ENCODE measurements at places on chromosomes 4 and X. TPM values are rescaled to one million over a fixed set of nuclear protein-coding genes. Genes with fewer than 3 reads are reported as not detected.

- no peak for DNase-seq
Observed at GRCh38 chr4:15244354-15244753, 183.5 kb upstream of the C1QTNF7 start.

- no peak for DNase-seq
Observed at GRCh38 chrX:110509755-110510532, 151.3 kb downstream of the RTL9 start.

DNA sequence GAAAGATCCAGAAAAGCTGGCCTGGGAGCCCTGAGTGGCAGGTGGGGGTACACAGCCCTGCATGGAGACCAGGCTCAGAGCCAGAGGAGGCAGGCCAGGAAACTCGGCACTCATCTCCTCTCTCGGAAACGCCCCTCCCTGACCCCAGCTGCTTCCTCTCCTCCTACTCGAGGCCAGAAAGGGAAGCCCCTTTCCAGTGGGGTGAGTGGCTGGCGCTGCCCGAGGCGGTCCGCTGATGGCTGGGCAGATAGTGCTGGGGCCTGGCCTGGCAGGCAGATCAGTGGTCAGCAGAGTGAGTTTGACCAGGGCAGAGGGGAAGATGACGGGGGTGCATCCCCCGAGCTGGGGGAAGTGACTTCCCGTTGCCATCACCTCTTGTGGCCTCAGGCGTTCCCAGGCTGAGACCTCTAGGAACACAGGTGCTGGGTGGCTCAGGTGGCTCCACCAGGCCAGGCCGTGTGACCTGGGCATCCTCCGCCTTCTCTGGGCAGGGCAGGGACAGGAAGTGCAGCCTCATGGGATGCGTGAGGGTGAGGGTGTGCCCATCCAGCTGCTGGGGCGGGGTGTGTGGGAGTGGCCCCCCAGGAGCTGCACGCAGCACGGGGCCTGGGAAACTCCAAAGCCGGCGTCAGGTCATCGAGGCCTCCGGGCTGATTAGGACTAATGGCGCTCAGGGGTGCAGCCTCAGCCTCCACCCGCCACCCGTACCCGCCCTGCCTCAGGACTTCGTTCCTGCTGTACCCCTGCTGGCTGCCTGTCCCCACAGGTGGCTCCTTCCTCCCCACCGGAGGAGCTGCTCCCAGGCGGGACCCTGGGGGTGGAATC is 5.7 kb downstream of the SH3BP2 start:
- DNase-seq = peak; percentile 88

- no peak for DNase-seq
Observed at GRCh38 chr4:73850261-73850970, 2.7 kb upstream of the PF4V1 start.

DNA sequence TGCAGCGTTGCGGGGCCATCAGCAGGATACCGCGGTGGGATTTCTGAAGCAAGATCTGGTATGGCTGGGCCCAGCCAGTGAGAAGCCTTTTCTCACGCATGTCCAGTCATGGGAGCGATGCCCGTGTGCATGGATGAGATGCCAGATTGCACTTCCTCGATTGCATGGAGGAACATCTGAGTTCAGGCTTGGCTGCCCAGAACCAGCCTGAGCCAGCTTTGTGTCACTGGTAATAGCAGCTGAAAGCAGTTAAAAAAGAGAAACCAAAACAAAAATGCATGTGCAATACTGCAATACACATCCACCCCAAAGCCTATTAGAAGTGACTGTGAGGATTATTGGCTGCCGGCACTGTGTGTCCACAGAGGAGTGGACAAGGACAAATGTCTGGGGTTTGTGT is 59.3 kb downstream of the PSAPL1 start:
- DNase-seq = peak; percentile 35

DNA sequence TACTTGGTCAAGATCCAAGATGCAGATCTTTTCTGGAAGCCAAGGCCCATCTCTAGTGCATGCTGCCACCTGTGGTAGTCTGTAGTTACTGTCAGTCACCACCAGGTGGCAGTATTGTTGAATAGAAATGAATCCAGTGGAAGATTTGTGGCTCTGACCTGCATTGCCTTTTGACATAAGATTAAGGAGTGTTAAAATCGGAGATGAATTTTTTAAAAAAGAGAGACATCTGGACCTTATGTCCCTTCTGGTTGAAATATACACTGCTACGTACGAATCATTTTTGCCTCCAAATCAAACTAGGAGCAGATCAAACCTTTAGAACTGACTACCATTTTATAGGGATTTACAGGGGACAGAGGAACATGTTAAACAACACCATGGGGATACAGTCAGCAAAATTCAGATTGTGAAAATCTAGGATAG is 46.9 kb upstream of the RHOH start:
- DNase-seq = no peak

DNA sequence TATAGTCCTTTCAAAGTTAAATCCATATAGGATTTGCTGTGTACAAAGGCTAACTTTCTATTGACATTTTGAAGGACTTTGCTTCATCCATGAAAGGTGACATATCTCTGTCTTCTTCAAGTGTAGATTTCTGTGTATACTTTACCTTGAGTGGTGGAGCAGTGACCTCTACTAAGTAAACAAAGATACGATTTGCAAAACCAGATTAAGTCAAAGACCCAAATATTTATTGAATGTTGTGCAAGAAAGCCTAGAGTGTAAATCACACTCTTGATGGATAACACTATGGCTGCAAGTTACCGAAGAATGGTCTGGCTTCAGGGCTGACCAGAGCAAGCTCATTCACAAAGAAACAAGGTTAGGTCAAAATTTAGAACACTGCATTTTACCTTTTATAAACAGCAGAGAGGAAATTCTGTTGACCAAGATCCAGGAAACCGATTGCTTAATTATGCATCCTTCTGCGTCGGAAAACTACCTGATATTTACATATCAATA is 5.4 kb upstream of the FGG start:
- no peak for DNase-seq

DNA sequence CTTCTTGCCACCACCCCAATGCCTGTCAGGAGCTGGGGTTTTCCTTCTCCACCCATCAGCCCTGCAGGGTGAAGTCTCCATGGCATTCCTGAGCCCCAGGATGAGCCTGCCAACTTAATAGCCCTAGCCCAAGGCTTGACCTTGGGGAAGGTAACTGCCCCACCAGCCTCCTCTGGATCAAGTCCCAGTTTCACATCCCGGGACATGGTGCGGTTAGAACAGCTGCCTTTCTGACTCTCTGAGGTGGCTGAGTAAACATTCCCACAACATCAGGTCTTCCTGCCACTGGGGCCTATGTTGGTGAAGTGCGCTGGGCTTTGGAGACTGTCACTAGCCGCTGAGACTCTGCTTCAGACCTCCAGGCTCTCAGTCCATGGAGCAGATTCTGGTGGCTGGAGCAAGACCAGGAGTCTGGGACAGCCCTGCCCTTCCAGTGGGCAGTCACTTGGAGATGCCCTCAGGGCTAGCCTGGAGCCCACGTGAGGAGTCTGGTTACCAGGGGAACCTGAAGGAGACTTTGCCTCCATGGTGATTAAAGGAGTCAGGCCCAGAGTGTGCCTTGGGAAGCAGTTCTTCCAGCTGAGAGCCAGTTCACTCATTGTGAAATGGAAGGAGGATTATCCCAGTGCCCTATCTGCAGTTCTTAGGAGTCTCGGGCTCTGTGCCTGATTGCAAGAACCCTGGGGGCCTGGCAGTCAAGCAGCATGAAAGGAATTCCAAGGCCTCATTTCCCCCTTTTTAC is 56.8 kb downstream of the SMIM20 start:
- peak; percentile 74 for DNase-seq

- DNase-seq = no peak
Observed at GRCh38 chr4:143251779-143252178, 67.1 kb downstream of the USP38 start.

DNA sequence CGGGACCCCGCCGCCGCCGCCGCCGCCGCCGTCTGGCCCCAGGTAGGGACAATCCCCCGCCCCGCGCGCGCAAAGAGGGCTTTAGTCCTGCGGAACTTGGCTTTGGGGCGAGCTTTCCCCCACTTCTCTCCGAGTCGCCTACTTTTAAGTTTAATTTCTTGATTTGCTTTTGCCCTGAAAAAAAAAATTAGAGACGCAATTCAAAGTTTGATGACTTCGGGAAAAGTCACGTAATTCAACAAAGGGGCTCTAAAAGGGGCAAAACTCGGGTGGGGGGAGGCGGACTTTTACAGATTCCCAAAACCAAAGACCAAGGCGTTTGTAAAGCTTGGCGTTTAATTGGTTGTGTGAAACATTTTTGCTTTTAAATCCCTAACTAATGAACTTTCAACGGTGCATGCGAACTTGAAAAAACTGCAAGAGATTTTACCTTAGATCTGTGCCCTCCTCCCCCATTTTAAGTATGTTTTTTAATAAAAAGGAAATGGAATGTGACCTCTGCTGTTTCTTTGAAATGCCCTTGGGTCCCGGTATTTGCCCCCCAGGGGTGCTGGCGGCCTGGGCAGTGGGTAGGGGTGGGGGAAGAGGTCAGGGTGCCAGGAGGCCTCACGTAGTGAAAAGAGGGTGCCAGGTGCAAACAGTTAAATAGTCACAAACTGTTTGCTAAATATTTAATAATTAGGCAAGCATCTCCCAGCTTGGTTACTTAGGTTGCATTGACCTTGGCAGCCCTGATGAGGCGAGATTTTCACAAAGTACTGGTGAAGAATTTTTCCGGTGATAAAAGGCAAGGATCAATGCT is 209.7 kb downstream of the NWD2 start:
- no peak for DNase-seq

GRCh38 chr4:57214654-57215411 is 104.6 kb upstream of the IGFBP7 start:
- no peak for DNase-seq

- DNase-seq = no peak
Observed at GRCh38 chr4:179803857-179804256, 2361.6 kb upstream of the AGA start.

GRCh38 chrX:39852491-39852890 is 245.3 kb downstream of the BCOR start:
- DNase-seq = no peak

- DNase-seq = no peak
Observed at GRCh38 chr4:90375081-90375480, 247.9 kb downstream of the CCSER1 start.

GRCh38 chr4:128163177-128164117 is 102.3 kb downstream of the LARP1B start:
- no peak for DNase-seq

DNA sequence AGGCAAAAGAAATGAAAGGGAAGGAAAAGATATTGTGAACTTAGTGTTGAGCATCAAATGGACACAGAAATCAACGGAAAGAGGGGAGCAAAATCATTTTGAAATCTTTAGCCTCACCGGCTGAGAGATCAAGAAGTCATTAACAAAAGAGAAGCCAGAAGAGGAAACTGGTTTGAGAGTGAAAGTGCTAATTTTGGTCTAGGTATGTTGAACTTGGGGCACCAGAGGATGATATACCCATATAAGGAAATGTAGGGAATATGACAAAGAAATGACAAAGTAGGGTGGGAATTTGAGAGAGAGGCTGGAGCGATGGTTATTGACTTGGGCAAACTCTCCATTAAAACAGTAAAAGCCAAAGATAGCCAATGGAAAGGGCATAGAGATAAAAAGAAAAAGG is 183.4 kb upstream of the ATOH1 start:
- no peak for DNase-seq

- DNase-seq = no peak
Observed at GRCh38 chr4:5082376-5082775, 31.1 kb downstream of the STK32B start.

- no peak for DNase-seq
Observed at GRCh38 chr4:184457535-184458249, 16.7 kb downstream of the IRF2 start.

GRCh38 chr4:7894098-7894676 is 45.5 kb downstream of the AFAP1 start:
- DNase-seq = no peak

GRCh38 chr4:95857761-95858160 is 17.9 kb downstream of the PDHA2 start:
- DNase-seq = no peak

GPR34 gene
- total RNA-seq = not detected

AGTR2 gene
- total RNA-seq = not detected

DCX gene
- not detected for total RNA-seq

NSG1 gene
- not detected for total RNA-seq

CABS1 gene
- total RNA-seq = not detected

HS6ST2 gene
- 1.9 TPM for total RNA-seq

SPATA4 gene
- not detected for total RNA-seq

CORIN gene
- 4.4 TPM for total RNA-seq

TMPRSS11D gene
- total RNA-seq = not detected

XPNPEP2 gene
- not detected for total RNA-seq

TSPAN7 gene
- total RNA-seq = 0.56 TPM

Data from chondrocyte (in vitro differentiated cells).